ENCODE measurements at places on chromosomes 2 and 18.

DNA sequence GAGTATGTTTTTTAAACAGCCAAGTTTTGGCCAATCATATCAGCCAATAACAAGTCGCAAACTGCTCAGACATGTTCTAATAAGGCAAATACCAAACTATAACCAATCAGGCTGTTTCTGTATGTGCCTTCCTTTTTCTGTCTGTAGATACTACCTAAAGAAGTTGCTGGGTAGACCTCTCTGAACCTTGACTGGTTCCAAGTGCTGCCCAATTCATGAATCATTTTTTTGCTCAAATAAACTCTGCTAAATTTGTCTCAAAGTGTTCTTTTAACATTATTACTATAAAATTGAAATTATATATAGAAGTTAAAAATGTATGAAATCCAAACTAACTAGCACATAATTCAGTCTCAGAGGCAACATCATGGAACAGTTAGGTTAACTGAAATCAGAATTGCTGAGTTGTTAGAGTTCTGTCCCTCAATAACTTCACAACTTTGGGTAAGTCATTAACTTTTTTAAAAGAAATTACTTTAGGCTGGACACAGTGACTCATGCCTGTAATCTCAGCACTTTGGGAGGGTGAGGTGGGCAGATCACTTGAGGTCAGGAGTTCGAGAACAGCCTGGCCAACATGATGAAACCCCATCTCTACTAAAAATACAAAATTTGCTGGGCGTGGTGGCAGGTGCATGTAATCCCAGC lies 4.9 kb upstream of the TTC21B start:
- no peak for DNase-seq

GRCh38 chr2:230068016-230068650 lies 591 bp downstream of the SLC16A14 start:
- peak; percentile 65 for DNase-seq

- DNase-seq, result no peak
These were observed 40.9 kb upstream of the STPG4 start for GRCh38 chr2:47196046-47196445.

DNA sequence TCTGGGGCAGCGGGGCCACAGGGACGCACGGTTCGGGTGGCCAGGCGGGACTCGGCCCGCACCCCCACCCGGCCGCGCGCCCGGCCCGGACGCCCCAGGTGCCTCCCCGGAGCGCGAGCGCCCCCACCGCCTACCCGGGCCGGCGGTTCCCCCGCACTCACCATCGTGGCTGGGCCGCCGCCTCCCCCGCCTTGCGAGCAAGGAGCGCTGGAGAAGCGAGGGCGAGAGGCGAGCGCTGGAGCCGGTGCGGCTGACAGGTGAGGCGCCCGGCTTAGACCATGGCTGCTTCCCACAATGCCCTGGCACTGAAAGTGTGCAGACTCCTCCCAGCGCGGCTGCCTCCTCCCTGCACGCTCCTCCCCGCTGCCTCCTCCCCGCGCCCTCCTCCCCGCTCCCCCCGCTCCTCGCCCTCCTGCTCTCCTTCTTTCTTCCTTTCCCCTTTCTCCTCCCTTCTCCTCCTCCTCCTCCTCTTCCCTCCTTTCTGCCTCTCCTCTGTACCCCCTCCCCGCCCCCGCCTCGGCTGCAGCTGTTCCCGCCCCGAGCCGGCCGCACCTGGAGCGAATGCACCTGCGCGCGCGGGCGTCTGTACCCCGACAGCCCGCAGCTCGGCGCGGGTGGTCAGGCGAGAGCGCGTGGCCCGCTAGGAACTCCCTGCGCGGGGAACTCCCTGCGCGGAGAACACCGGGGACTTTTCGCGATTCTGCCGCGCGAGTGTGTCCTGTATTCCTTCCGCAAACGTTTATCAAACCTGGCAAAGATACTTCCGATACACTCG lies at the start of gene AP1S3:
AP1S3 (minus strand) TSS at position 296 of the 775 bp plus-strand sequence; CDS start at position 164, 132 bp downstream.
- peak; percentile 55 for DNase-seq

DNA sequence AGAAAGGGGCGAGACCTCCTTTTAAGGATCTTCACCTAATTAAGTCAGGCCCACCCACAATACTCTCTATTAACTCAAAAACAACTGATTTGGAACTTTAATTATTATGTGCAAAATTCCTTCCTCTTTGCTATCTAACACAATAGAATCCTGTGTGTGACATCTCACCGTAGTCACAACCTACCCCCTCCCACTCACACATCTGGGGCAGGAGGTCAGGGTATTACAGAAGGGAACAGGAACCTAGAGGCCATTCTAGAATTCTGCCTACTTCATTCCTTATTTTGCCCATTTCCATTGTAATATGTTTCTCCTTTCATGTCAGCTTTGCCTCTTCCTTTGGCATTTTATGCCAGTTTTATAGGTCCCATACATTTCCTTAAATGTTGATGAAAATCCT lies 829.3 kb upstream of the ID2 start:
- DNase-seq, result no peak

GRCh38 chr18:26677957-26678356 lies 129.6 kb upstream of the KCTD1 start:
- no peak for DNase-seq

GRCh38 chr18:10094154-10094553 lies 180.3 kb downstream of the VAPA start:
- no peak for DNase-seq

- no peak for DNase-seq
These were observed 62.4 kb upstream of the EHBP1 start for GRCh38 chr2:62643100-62643471.

- no peak for DNase-seq
These were observed 552.7 kb upstream of the HNMT start for GRCh38 chr2:137411585-137411984.

Data from left hindlimb (tissue), 1 donor.